HFFc6 (cell line): ENCODE measurements at places on chromosomes 13 and 19. TPM values are rescaled to one million over a fixed set of nuclear protein-coding genes. Genes with fewer than 3 reads are reported as not detected.

- no peak for DNase-seq
Observed at GRCh38 chr13:113622791-113623490, 35.1 kb downstream of the ATP4B start.

DNA sequence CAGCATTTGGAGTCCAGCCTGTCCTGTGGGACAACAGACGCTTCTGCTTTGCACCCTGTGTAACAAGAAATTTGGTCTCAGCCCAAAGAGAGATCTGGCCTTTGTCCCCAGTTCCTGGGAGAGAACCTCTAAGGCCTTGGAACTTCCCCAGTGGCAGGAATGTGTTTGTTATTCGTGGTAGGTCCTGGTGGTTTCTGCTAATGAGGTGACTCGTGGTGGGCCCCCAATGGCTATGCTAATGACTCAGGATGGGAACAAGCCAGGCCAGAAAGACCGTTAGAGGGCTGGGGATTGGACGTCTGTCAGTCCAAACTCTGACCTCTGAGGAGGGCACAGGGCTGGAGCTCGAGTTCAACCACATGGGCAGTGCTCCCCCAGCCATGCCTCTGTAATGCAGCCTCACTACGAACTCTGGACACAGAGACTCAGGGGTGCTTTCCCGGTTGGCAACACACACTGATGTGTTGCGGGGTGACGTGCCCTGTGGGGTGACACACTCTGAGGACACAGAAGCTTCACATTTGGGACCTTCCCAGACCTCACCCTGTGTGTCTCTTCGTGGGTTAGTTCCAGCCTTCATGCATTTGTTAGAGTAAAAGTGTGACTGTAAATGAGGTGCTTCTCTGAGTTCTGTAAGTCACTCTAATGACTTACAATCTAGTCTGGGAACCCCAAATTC lies 38.9 kb downstream of the TEX29 start:
- DNase-seq: peak; percentile 33

DNA sequence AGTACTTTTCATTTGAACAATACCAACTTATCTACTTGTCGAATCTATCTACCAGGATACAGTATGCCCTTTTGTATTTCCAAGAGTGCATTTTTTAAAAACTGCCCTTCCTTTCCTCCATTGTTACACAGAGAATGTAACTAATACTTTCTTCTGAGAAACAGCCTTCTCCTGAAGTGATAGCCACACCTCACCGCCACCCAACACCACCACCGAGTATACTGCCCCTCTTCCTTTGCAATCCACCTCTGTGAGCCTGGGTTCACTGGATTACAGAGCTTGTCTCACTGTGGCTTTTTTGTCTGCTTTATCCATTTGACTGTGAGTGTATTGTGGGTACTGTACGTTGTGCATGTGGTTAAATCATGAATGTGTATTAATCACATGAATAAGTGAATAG lies 305.4 kb downstream of the KLF12 start:
- no peak for DNase-seq

GRCh38 chr13:109110159-109110558 lies 480.7 kb downstream of the MYO16 start:
- no peak for DNase-seq

The IL11 gene
- total RNA-seq: 26.9 to 36.7 TPM (median 34.8 TPM) in 3 replicates

GRCh38 chr19:1290703-1291651 lies 5.3 kb downstream of the EFNA2 start:
- no peak for DNase-seq

DNA sequence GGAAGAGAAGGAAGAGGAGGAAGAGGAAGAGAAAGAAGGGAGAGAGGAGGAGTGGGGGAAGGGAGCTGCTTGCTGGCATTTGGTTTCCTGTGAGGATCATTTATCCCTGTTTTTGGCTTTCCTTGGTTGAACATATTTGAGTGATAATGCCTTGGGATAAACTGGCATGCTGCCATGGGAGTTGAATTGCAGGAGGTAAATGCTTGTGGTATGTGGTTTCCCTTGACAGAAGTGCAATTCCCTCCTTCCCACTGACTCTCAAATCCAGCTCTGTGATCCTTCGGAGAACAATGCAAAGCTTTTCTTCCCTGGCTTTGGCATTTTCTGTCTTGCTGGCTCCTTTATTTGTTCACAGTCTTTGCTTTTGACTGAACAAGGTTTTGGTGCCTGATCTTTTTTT lies 27.2 kb upstream of the CBY2 start:
- peak; percentile 52 for DNase-seq

The C19orf25 gene
- total RNA-seq: 28.9 to 43.2 TPM (median 34.4 TPM) in 3 replicates

The KDM4B gene
- total RNA-seq: 18.7 to 29.3 TPM (median 23.2 TPM) in 3 replicates

The EPS8L1 gene
- 0.63 TPM in 2 replicates for total RNA-seq

DNA sequence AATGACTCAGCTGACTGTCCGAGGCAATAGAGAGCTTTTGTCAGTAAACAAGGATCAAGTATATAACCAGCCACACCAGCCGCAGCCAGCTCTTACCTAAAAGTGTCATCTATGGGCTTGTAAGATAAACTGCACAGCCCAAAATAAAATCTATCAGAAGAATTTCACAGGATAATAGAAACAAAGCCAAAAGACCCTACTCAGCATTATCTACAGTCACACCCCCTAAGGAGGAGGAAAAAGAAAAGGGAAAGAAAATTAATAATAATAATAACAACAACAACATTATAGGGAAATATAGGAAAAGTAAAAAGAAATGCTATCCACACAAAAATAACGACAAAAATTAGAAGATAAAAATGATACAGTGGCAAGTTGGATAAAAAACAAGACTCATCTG lies 1883.8 kb downstream of the OLFM4 start:
- DNase-seq: no peak

DNA sequence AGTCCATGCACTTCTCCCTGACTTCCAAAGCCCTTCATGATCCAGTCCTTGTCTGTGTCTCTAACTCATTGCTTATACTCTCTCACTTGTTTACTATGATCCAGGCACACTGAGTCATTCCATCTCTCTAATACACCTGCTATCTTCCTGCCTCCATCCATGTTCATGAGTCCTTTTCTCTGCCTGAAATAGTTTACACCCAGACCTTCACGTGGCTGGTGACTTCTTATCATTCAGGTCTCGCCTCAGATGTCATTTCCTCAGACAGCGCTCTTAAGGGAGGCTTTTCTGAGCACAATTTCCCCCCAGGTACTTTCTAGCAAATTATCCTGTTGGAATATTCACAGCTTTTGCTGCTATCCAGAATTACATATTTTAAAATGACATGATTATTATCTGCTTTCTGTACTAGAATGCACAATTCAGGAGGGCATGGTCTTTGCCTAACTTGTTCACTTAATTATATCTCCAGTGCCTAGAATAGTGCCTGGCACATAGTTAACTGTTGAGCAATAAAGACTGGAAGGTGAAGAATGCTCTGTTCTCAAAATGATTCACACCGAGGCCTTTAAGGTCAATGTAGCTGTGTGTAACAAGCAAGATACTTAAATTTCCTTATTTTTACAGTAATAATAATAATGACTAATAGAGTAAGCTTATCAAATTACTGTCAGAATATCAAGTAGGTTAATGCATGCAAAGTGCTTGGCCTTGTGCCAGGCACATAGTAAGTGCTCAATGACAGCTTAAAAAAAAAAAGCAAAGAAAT lies 183.7 kb upstream of the SPRY2 start:
- DNase-seq: no peak

DNA sequence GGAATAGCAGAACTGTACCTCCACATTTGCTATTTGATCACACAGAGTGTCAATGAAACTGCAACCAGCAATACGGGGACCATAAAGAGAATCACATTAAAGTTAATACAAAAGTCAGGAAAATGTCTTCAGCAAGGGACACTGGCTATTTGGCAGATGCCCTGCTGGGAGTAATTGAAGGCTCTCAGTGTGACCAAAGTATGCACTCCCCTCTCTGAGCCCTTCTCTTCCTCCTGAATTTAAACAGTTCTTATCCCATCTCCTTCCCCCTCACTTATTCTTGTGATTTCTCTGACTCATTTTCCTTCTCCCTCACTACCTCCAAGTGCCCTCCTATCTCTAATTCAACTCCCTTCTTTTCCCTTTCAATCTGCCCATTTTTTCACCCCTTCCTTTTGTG lies 117.7 kb downstream of the ENOX1 start:
- DNase-seq: no peak

DNA sequence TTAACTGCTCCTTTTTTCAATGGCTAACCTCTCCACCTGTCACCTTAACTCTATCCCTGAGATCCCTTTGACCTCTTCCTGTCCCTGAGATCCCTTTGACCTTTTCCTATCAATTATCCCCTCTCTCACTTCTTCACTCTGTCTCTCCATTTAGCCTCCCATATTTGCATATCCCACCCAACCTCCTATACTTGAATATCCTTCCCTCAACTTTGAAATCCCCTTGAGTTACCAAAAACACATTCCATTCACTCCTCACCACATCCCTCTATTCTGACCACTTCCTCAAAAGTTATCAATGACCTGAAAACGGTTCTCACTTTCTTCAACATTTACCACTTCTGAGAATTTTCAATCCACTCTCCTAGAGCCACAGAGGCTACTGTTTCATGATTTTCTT lies 3.0 kb downstream of the MYCBP2 start:
- DNase-seq: no peak

GRCh38 chr13:33312150-33312860 lies 26.8 kb upstream of the STARD13 start:
- DNase-seq: peak; percentile 7

DNA sequence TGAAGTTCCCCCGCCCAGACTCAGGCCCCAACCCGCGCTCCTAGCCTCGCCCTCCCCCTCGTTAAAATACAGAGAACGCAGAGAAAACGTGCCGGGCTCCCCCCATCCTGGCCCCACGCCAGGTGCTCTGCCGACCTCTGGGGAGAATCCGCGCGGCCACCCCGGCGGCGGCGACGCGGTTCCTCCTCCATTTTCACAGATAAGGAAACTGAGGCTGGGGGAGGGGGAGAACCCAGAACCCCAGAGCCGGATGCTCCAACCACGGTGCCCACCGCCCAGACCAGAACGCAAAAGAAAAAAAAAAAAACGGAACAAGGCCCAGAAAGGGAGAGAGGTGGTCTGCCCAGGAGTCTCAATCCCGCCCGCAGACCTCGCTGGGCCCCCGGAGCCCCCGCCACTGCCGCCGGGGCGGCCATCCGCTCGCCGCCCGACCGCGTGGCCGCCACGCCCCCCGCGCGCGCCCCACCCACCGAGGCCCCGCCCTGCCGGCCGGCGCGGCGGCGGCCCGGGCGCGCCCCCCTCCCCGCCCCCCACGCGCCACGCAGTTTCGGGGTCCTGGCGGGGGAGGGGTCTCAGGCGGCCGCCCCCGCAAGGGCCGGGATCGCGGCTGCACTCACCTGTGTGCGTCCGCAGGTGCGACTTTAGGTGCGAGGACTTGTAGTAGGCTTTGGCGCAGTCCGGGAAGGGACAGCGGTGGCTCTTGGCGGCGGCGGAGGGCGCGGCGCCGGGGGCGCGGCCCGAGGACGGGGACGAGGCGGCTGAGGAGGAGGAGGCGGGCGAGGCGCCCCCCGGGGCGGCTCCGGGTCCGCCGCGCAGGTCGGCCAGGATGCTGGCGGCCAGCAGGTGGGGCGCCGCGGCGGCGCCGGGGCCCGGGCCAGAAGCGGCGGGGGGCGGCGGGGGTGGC lies 703 bp downstream of the KLF16 start:
- no peak for DNase-seq

- DNase-seq: no peak
Observed at GRCh38 chr13:113232208-113233003, 23.0 kb downstream of the CUL4A start.

The SLC27A1 gene
- total RNA-seq: 11.9 to 15.3 TPM (median 12.8 TPM) in 3 replicates

The FAM83E gene
- 0.52 to 1.0 TPM in 2 of 3 replicates, not detected in the other for total RNA-seq

DNA sequence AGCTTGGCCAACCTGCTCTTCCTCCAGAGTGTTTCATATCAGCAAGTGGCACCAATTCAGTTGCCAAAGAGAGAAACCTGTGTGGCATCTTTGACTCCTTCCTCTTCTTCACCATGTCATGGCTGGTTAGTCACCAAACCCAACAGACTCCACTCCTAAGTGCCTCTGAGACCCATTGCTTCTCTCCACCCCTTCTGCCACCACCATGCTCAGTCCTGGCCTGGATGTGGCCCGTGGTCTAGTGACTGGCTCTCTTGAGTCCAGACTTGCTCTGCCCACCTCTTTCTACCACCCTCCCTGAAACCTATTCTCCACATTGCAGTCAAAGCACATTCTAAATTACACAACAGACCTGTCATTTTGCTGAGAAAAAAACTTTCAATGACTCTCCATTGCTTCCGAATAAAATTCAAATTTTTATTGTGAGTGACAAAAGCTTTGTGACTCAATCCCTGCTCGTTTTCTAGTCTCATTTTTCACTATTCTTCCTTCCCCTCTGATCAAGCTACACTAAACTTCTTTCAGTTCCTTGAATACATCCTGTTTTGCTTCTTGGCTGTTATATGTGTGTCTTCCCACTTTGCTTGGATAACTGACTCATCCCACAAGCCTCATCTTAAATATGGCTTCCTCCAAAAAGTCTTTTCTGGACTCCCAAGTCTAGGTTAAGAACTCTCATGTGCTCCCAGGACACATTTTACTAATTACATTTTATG lies 12.0 kb upstream of the TNFSF11 start:
- no peak for DNase-seq

The FGF21 gene
- total RNA-seq: not detected in 3 replicates

DNA sequence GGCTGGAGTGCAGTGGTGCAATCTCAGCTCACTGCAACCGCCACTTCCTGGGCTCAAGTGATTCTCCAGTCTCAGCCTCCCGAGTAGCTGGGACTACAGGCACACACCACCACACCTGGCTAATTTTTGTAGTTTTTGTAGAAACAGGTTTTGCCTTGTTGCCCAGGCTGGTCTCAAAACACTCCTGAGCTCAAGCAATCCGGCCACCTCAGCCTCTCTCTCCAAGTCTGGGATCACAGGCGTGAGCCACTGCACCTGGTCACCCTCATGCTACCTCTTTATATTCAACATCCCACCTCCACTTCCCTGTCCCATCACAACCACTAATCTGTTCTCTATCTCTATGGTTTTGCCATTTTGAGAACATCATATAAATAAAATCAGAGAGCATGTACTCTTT lies 155.7 kb downstream of the PTPRS start:
- no peak for DNase-seq

DNA sequence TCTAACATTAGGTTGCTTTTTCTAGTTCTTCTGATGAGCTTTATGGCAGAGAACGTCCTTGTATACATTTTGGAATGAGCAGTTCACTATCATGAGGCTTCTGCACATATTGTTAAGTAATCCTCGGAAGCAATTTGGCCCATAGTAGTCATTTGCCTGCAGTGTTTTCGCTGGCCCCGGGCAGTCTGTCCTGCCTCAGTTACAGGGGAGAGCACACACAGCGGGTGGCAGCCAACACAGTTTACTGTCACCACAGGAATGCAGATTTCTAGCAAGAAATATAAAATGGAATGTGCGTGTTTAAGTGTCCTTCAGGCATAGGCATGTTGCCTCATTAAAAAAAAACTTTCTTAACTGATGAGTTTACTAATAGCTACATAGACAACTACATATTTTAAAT lies 71.5 kb upstream of the GJB6 start:
- no peak for DNase-seq

DNA sequence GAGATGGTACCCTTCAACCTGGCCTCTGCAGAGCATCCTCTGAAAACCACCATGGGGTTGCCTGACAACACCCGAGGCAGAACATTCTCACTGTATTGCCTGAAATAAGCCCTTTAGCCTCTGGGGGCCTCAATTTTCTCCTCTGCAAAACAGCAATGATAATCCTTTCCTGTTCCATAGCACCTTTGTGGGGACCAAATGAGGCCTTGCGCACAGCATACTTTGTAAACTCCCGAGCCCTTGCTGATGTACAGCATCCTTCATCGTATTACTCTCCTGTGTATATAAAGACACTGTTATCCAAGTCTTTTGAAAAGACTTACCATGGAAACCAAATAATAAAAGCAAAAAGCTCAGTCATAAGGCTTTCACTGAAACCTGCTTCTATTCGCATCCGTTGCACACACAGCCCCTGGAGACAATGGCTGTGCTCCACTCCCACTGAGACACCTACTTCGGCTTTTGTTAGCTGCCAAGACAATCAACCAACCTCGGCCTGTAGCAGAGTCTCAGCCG lies 276.0 kb downstream of the FOXO1 start:
- no peak for DNase-seq
